Thyroid gland (tissue), 4 donors: ENCODE measurements at places on chromosomes 11 and 22. TPM values are rescaled to one million over a fixed set of nuclear protein-coding genes. Genes with fewer than 3 reads are reported as not detected.

The H19 gene
- 21.5 TPM for total RNA-seq

The PHF21B gene
- total RNA-seq = 8.9 TPM

DNA sequence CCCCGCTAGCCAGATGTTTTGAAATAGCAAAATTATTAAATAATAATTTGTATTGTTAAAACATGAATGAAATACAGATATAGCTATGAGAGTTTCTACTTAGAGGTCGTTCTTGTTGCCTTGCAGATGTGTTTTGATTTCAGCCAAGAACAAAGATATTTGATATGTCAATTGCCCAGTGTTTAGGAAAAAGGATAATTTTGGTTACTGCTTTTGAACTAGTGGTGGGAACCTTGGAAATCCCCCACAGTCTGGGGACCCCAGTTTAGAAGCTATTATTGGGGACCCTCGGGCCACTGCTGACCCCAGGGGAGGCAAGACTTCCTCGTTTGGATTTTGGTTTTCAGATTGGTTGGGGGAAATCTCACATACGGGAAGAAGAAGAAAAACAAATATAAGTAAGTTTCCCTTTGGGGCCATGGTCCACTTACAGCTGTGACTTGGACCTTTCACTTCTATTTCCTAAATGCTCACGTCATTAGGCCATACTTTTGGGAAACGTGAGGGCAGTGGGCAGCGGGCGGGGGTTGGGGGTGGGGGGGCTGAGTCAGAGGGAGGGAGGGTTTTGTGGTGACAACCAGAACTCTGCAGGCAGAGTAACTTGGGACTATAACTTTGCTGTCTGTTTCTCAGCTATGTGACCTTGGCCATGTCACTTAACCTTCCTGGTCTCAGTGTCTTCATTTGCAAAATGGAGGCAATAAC, 37.0 kb downstream of the LDLRAD3 start:
- H3K36me3 ChIP-seq = no peaks in the 10 kb centered on the region
- no peaks in the 10 kb centered on the region for H3K27me3 ChIP-seq
- DNase-seq = no peak
- H3K27ac ChIP-seq = no peak overlapping the region

- DNase-seq = no peak
- H3K27ac ChIP-seq = no peak overlapping the region
- no peaks in the 10 kb centered on the region for H3K36me3 ChIP-seq
Measured at GRCh38 chr11:84817998-84818397, 809.1 kb downstream of the DLG2 start.

DNA sequence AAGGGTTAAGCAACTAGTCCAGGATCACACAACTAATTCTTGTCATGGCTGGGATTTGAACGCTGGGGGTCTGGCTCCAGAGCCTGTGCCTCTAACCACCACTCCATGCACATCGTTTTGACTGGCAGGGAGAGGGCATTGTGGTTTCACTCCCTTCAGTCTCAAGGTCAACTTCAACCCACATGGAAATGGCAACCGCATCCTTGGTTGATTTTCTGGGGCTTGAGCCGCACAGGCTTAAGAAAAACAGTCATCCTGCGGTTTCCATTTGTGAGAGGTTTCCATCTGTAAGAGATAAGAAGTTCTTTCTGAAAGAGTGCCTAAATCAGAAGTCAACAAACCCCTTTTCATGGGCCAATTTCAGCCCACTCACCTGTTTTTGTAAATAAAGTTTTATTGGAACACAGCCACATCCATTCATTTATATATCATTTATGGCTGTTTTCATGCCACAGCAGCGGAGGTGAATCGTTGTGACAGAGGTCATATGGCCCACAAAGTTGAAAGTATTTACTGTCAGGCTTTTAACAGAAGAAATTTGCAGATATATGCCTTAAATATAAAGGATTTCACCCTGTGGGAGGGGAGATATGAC, 65.7 kb downstream of the SGSM1 start:
- no peaks in the 10 kb centered on the region for H3K36me3 ChIP-seq
- H3K4me1 ChIP-seq = no peaks in the 10 kb centered on the region
- no peak for DNase-seq

DNA sequence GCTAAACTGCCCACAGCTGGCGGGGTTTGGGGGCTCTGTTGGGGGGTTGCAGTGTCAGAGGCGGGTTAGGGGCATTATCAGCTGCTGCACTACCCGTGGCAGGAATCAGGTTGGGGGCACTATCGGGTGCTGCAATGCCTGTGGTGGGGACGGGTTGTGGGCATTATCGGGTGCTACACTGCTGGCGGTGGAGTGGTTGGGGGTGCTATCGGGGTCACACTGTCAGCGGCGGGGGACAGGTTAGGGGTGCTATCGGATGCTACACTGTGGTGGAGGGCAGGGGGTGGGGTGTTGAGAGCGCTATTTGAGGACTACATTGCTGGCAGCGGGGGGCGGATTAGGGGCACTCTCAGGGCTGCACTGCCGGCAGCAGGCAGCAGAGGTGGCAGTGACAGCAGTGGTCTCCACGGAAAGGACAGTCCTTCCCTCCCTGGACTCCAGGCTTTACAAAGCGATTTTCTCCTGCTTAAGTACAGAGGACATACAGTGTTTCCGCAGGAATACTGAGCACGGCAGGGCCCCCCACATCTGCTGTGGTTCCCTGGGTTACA, 119.5 kb upstream of the VPREB1 start:
- H3K36me3 ChIP-seq = no peaks in the 10 kb centered on the region
- no peak overlapping the region for H3K27ac ChIP-seq
- H3K27me3 ChIP-seq = no peaks in the 10 kb centered on the region

GRCh38 chr11:70951139-70951804, 301.1 kb downstream of the SHANK2 start:
- DNase-seq = no peak
- H3K27ac ChIP-seq = peak overlapping the region; percentile 59
- H3K4me3 ChIP-seq = no peak overlapping the region
- H3K27me3 ChIP-seq = no peaks in the 10 kb centered on the region
- no peaks in the 10 kb centered on the region for H3K36me3 ChIP-seq
- H3K4me1 ChIP-seq = peaks cover 44% of the 10 kb centered on the region

DNA sequence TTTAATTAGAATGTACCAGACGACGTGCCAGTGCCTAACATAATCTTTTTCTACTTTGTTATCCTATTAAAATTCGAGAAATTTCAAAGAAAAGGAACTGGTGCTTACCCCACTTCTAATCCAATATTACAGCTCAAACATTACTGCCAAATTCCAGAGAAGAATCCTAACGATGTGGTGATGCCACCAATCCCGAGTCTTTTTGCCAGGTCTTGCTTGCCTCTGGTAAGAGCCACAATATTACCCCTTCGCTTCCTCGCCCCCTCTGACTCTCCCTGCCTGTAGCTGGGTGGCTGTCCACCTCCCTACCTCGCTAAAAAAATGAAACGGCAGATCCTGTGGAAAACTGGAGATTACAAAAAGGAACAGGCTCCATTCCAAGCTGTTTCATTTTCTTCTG, 49.4 kb upstream of the TBCEL start:
- no peak overlapping the region for H3K4me3 ChIP-seq
- no peaks in the 10 kb centered on the region for H3K27me3 ChIP-seq
- no peaks in the 10 kb centered on the region for H3K36me3 ChIP-seq
- no peak for DNase-seq
- H3K27ac ChIP-seq = no peak overlapping the region
- no peaks in the 10 kb centered on the region for H3K4me1 ChIP-seq

DNA sequence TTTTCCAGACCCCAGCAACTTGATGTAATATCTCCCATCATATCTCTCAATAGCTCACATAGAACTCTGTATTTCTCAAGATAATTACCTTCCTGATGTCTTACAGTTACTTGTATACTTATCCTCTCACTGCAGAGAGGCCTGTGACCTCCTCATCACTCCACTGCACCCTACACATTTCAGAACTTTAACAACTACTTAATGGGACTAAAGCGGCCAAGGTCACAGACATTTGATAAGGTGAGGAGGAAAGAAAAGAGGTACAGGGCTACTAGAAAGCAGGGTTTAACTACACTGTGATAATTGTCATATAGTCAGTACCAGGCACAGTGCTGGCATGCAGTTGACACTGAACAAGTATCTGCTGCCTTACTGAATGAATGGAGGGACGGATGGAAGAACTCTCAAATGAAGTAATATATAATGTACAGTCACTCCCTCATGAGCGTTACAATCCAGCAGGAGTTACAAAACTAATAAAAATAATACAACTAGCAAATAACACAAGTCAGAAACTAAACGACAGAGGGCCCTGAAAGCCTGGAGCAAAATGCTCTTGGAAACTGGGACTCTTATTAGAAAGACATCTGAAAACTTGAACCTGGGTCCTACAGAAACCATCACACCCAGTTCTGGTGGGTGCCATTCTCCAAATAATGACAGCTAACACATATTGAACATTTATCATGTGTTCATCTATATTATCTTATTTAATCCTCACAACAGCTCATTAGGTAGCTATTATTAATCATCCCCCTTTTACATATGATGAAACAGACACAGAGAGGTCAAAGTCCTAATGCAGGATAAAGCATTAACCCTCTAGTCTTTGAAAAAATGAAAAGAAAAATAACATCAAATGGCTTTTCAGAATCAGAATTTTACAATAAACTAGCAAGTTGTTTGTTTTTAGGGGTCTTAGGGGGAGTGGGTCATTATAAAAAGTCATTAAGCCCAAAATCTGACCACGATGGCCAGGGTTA, 14.3 kb downstream of the PI4KA start:
- no peak overlapping the region for H3K4me3 ChIP-seq
- H3K27me3 ChIP-seq = no peaks in the 10 kb centered on the region
- DNase-seq = no peak
- H3K4me1 ChIP-seq = no peaks in the 10 kb centered on the region
- H3K27ac ChIP-seq = no peak overlapping the region

- H3K27me3 ChIP-seq = no peaks in the 10 kb centered on the region
- no peaks in the 10 kb centered on the region for H3K36me3 ChIP-seq
- no peak overlapping the region for H3K27ac ChIP-seq
- H3K4me3 ChIP-seq = no peak overlapping the region
Measured at GRCh38 chr11:78074756-78075155, 4.9 kb downstream of the NDUFC2 start.

GRCh38 chr11:133705074-133705648, 140.2 kb downstream of the SPATA19 start:
- no peak for DNase-seq
- no peak overlapping the region for H3K27ac ChIP-seq
- no peaks in the 10 kb centered on the region for H3K36me3 ChIP-seq
- H3K4me1 ChIP-seq = no peaks in the 10 kb centered on the region
- H3K4me3 ChIP-seq = no peak overlapping the region

DNA sequence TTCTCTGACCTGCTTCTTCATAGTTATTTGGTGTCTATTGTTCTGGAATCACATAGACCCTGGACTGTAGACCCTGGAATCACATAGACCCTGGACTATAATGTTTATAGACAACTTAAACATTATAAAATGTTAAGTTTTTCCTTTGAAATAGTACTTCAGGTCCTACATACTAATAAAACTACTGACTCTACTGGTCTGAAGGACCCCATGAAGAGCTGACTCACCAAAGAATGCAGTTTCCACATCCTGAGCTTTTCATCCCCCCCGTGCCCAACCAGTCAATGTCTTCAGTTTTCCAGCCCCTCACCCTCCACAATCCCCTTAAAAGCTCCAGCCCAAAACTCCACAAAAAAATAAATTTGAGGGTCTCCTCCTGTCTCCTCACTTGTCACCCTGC, 6.6 kb upstream of the PLEKHA7 start:
- H3K4me3 ChIP-seq = no peak overlapping the region
- no peaks in the 10 kb centered on the region for H3K4me1 ChIP-seq
- no peak for DNase-seq
- H3K36me3 ChIP-seq = no peaks in the 10 kb centered on the region
- H3K27ac ChIP-seq = no peak overlapping the region

DNA sequence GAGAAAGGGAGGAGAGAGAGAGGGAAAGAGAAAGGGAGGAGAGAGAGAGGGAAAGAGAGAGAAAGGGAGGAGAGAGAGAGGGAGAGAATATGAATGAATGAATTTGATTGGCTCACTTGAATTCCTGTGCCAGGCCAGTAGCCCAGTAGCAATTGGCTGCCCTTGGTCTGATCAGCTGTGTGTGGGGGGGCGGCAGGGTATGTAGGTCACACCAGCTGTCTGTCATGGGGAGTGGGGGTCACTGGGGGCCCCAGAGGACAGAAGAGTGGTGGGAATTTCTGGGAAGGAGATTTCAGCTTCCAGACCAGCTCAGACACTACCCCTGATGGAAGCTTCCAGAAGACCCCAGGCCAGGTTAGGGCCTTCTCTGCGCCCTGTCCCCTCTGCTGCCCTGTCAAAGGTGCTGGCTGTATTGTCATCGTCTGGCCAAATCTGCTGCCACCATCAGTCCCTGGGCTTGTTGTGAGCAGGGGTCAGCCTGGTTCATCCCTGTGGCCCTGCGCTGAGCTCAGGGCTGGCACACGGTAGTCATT, 21.1 kb downstream of the MPPED1 start:
- no peaks in the 10 kb centered on the region for H3K27me3 ChIP-seq
- H3K4me3 ChIP-seq = no peak overlapping the region
- no peaks in the 10 kb centered on the region for H3K36me3 ChIP-seq

DNA sequence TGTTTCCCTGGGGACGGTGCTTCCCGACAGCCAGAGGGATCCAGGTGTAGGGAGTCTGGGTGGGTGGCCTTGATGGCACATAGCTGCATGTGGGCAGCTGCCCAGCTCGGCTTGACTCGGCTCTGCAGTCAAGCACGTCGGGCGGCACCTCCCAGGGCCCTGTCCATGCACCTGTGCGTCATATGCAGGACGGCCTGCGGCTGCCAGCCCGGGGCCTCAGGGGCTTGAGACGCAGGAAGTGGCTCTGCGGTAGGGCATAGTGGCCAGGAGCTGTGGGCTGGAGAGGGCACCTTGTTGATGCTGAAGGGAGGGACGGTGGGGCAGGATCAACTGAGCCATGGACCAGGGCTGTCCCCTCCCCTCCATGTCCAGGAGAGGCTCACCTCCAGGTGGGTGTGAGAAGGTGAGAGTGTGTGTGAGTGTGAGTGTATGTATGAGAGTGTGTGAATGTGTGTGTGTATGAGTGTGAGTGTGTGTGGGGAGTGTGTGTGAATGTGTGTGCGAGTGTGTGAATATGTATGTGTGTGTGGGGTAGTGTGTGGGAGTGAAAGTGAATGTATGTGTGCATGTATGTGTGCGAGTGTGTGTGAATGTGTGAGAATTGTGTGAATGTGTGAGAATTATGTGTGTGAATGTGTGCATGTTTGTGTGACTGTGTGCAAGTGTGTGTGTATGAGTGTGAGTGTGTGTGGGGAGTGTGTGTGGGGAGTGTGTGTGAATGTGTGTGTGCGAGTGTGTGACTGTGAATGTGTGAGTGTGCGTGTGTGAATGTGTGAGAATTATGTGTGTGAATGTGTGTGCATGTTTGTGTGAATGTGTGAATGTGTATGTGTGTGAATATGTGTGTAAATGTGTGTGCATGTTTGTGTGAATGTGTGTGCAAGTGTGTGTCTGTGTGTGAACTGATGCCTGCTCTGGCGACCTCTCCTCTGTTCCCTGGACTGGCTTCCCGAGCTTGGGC, 5.7 kb upstream of the SUN2 start:
- no peak overlapping the region for H3K4me3 ChIP-seq
- DNase-seq = no peak
- H3K4me1 ChIP-seq = no peaks in the 10 kb centered on the region
- no peaks in the 10 kb centered on the region for H3K27me3 ChIP-seq
- no peaks in the 10 kb centered on the region for H3K36me3 ChIP-seq

- DNase-seq = no peak
- no peak overlapping the region for H3K4me3 ChIP-seq
- H3K4me1 ChIP-seq = no peaks in the 10 kb centered on the region
- H3K27me3 ChIP-seq = no peaks in the 10 kb centered on the region
- no peaks in the 10 kb centered on the region for H3K36me3 ChIP-seq
Measured at GRCh38 chr22:26210334-26210733, 41.1 kb downstream of the SEZ6L start.
